ENCODE measurements at places on chromosomes 4 and X.

DNA sequence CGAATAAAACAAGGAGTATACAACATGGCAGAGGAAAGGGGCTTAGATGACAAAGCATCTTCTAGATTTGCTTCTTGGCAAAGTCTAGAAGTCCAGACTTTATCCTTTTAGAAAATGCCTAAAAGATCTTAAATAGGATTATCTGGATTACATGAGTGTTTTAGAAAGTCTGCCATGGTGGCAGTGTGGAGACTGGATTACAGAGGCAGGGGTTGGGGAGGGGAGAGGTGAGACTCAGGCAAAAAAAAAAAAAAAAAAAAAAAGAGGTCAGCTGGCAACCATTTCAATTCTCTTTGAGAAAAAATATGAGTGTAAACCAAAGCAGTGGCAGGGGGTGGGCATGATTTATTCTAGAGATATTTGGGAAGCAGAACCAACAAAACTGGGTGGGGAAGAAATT lies 17.4 kb downstream of the ZNF827 start:
- DNase-seq, result no peak

- DNase-seq, result no peak
Measured at GRCh38 chr4:181517491-181517890, 725.7 kb upstream of the TENM3 start.

- no peak for DNase-seq
Measured at GRCh38 chrX:12611471-12611870, 179.7 kb upstream of the PRPS2 start.

DNA sequence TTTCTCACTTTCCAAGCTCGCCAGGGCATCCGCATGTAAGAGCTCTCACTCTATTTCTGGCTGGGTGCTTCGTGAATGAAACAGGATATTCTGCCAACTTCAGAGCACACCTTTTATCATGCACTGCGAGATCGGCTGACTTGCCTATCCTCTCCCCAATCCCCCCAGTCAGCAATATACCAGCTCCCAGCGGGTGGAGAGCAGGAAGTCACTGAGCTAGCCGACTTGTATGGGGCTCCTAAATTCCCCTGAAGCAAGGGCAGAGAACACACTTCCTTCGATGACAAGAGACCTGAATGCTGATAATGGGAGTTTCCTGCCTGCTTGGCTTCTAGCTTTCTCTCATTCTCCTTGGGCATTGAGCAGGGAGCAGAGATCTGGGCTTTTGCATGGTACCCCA lies 33.8 kb upstream of the MAMLD1 start:
- no peak for DNase-seq

GRCh38 chr4:82710197-82710929 lies 88.2 kb downstream of the SCD5 start:
- DNase-seq, result no peak

- no peak for DNase-seq
Measured at GRCh38 chr4:183035726-183036415, 63.2 kb upstream of the WWC2 start.

GRCh38 chr4:128670513-128670912 lies 139.0 kb upstream of the JADE1 start:
- no peak for DNase-seq

DNA sequence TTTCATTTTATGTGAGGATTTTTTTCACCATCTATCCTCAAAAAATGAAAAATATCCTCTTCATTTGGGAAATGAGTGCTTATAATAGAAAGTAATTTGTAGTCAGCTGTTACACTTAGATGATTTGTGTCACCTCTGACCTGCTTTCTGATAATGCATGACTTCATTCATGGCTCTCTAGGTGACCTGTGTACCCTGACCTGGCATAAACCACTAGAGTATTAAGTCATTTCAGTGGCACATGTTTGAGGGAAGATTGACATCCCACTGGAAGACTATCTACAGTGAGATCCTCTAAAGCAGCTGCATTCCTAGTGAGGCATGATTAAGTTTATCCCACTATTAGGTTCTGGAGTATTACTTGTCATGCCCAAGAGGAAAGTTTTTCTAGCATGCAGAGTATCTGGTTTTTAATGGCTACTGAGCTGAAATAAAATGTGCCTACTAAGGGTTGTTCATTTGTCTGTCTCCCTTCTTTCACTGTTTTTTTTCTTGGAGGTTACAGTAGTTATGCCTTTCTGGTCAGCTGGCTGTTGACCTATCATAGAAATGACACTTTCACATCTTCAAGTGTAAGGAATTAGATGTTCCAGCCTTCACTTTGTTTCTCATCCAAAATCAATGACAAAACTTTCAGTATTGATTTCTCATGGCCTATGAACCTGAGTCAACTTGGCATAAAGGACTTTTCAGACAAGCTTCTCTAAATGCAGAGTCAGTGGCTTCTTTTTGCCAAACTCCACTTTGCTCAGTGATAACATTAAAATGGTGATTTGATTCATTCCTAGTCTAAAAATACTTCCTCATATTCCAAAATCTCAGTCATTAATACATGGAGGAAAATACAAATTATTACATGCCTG lies 33.1 kb downstream of the TET2 start:
- no peak for DNase-seq

DNA sequence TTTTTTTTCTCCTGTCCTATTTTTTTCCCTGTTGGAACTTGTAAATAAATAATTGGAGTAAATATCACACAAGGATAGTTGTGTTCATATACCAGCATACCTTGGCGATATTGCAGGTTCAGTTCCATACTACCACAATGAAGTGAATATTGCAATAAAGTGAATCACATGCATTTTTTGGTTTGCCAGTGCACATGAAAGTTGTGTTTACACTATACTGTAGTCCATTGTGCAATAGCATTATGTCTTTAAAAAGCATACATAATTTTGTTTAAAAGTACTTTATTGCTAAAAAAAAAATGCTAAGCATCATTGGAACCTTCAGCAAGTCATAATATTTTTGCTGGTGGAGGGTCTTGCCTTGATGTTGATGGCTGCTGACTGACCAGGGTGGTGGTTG lies 88.6 kb downstream of the GSTCD start:
- DNase-seq, result no peak

- DNase-seq, result no peak
Measured at GRCh38 chrX:100070334-100070849, 339.7 kb downstream of the PCDH19 start.

DNA sequence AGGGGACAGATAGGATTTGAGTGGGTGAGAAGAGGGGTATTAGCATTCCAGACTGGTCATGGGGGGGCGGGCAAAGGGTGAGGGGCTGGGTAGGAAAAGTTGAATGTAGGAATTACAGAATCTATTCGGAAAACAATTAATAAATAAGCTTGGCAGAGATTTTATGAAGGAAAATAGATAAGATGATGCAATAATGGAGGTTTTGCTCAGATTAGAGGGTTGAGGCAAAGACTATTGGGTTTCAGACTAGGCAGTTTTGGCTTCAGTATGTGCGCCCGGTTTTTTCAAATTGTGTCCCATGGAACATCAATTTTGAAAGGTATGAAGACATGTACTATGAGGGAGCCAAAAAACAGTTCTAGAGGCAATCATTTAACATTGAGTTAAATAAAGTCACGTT lies 410.6 kb downstream of the SPRY1 start:
- DNase-seq, result no peak

DNA sequence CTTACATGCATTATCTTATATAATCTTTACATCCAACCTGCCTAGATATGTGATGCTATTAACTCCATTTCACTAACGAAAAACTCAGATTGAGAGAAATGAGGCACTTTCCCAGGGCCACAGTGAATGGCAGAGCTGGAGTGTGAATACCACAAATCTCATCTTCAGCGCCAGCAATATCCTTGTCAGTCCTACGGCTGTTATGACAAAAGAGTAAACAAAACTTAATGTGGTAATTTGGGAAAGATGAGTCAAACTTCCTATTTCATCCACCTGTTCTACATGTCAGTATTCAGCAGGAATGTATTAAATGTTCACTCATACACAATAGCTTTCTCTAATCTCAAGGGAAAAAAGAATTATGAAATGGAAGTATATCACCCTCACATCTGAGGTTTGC lies 56.9 kb downstream of the FAT1 start:
- DNase-seq, result no peak

DNA sequence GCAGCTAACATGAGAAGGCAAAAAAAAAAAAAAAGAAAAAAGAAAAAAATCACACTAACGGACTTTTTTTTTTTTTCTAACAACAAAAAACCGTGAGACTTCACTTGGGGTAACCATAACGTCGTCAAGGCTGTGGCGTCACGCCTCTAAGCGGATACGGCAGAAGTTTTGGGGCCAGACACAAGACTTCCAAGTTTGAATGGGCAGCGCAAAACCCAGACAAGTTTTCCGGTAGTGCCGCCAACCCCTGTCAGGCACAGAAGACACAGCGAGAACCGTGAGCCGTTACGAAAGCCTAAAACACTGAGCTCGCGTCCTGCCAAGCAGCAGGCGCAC lies 556 bp upstream of the SMARCA5 start:
- no peak for DNase-seq
